ENCODE measurements at places on chromosomes 7 and 10. TPM values are rescaled to one million over a fixed set of nuclear protein-coding genes. Genes with fewer than 3 reads are reported as not detected.

Gene NFE2L3
- 39.3 TPM for total RNA-seq

GRCh38 chr10:72694476-72695369 is 2.8 kb downstream of the MCU start:
- no peak for DNase-seq
- H3K4me1 ChIP-seq, result peaks cover 9% of the 10 kb centered on the region
- H3K36me3 ChIP-seq, result no peaks in the 10 kb centered on the region

GRCh38 chr10:99433378-99434020 is 3.1 kb upstream of the GOT1 start:
- no peak for DNase-seq
- peaks cover 11% of the 10 kb centered on the region for H3K4me1 ChIP-seq
- H3K36me3 ChIP-seq, result no peaks in the 10 kb centered on the region
- no peak overlapping the region for H3K27ac ChIP-seq
- H3K27me3 ChIP-seq, result no peaks in the 10 kb centered on the region
- no peak overlapping the region for H3K4me3 ChIP-seq

Gene EIF3B
- total RNA-seq, result 115 TPM

DNA sequence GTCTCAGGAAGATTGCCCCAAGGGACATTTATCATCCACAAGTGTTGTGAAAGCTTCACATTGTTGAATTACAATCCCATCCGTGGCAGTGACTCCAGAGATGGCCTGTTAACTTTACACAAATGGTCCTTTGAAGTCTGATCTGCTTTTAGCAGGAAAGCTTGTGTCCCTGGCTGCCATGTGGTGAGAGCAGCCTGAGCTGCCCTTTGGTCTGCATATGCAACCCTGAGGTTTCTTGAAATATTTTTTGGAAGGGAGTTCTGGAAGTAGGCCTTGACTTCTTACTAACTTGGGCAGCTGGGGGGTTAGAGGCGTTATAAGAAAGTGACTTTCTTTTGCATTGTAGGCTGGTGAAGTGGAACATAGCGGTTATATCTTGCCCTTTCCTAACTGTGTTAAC is 41.3 kb upstream of the FAM180A start:
- no peaks in the 10 kb centered on the region for H3K27me3 ChIP-seq
- H3K4me3 ChIP-seq, result no peak overlapping the region
- no peak for DNase-seq
- H3K36me3 ChIP-seq, result no peaks in the 10 kb centered on the region
